Lower lobe of right lung (tissue), 2 donors: ENCODE measurements at places on chromosomes 11 and 22. TPM values are rescaled to one million over a fixed set of nuclear protein-coding genes. Genes with fewer than 3 reads are reported as not detected.

DNA sequence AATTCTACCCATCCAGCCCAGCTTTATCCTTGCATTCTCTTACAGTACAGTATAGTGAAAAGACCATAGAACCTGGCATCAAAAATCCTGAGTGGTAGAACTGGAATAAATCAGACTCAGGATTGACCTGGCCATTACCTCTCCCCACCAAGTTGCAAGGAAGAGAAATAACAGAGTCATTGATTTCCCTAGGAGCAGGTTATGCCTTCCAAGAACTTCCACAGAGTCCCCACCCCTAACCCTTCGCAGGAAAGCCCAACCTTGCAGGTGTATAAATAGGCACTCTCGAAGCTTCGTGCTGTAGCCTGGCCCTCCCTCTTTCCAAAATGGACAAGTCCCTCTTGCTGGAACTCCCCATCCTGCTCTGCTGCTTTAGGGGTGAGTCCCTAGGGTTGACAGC lies at the start of gene PATE1:
Gene PATE1 (plus strand): TSS at position 301 of the 400 bp plus-strand sequence. CDS start 26 bp downstream, at position 327.
- no peak for DNase-seq

UPK3A gene
- total RNA-seq: not detected

CHCHD10 gene
- 114 TPM for total RNA-seq

GRCh38 chr11:77140231-77140851 lies 12.3 kb downstream of the MYO7A start:
- DNase-seq: peak; percentile 37

RNASEH2C gene
- total RNA-seq: 44.4 TPM

GRCh38 chr11:86196913-86197312 lies 47.6 kb upstream of the EED start:
- no peak for DNase-seq

DNA sequence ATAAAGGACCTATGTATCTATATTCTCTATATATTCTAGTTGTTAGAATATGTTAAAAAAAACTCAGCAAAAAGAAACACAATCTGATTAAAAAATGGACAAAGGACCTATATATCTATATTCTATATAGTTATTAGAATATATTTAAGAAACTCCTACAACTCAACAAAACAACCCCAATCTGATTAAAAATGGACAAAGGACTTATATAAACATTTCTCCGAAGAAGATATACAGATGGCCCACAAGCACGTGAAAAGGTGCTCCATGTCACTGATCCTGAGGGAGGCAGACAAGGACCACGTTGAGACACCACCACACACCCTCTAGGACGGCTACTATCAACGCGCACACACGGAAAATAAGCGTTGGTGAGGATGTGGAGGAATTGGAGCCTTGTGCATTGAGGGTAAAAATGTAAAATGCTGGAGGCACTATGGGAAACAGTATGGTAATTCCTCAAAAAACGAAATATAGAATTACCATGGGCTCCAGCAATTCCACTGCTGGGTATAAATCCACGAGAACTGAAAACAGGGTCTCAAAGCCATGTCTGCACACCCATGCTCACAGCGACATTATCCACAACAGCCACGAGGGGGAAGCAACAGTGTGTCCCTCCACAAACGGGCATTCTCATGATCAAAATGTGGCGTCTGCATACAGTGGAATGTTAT lies 22.7 kb downstream of the YPEL1 start:
- DNase-seq: peak; percentile 63

GRCh38 chr11:61762798-61763197 lies 10.4 kb downstream of the MYRF start:
- DNase-seq: no peak

DNA sequence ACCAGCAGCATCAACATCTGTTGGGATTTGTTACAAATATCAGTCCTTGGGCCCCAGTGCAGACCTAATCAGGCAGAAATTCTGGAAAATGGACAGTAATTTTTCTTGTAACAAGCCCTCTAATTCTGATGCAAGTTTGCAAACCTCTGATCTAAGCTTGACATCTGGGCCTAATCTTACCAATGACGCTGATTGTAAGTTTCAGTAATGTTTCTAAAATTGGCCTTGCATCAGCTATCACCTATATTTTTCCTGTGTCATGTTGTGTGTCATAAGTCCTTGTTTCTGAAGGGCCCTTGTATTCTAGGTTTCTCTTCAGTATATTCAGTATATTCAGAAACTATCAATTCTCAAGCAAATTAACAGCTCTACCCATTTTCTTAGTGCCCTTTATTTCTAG lies 36.4 kb downstream of the ZNF215 start:
- no peak for DNase-seq

DNA sequence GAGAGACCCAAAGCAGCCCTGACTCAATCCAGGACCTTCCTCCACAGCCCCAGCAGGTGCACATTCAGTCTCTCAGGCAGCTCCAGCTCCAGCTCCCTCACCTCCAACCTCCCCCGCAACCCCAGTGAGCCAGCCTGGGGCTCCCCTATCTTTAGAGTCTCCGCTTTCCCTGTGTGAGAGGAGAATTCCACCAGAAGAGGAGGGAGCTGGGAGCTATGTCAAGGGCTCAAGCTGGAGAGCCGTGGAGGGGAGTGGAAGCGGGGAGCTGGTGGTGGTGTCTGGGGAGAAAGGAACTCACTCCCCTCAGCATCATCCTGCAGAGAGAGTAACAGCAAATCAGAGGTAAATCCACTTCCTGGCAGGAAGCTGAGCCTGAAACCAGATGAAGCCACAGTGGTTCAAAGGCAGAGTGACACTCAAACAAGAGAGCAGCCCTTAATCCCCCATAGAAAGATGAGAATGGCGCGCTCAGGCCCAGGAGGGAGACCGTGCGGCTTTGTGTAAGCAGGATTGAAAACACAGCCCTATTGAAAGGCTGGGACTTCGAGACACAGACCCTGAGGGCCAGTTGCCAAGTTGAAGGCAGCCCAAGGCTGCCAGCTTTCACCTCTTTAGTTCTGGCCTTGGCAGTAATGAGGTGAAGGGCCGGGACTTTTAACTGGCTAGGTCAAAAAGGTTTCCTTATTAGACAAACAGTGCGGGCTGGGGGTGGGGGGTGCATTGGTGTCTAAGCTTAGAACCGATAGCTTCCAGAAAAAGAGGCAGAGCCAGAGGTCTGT lies 21.4 kb upstream of the CDON start:
- DNase-seq: no peak

DNA sequence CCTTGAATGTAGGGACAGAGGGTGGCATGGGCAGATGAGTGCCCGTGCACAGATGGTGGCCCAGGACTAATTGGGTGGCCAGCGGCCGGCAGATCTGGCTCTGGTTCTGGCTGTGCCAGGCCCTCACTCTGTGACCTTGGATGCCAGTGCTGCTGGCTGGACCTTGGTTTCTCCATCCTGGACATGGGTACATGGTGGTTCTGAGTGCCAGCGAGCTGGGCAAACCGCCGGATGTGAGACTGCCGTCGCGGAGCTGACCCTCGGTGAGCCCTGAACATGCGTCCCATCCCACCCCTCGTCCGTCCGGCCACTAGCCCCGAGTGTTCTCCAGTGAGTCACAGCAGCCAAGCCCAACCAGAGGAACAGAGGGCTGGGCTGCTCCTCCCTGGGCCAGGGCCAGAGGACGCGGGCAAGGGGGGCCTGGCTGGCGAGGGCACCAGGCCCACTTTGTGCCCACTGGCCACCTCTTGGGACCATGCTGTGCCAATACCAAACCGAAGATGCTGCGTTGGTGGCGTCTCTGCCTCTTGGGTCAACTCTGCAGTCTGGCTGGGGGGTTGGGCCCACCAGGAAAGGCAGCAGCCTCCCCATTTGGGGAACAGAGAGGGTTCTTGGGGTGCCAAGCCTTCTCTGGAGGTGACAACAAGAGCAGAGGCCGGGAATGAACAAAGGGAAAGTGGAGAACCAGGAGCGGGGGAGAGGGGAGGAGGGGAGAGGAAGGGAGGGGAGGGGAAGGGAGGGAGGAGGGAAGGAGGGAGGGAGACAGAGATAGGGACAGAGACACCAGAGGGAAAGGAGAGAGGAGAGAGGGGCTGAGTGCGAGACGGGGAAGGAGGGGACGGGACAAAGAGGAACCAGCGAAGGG lies 10.7 kb downstream of the LSP1 start:
- DNase-seq: peak; percentile 79

DNA sequence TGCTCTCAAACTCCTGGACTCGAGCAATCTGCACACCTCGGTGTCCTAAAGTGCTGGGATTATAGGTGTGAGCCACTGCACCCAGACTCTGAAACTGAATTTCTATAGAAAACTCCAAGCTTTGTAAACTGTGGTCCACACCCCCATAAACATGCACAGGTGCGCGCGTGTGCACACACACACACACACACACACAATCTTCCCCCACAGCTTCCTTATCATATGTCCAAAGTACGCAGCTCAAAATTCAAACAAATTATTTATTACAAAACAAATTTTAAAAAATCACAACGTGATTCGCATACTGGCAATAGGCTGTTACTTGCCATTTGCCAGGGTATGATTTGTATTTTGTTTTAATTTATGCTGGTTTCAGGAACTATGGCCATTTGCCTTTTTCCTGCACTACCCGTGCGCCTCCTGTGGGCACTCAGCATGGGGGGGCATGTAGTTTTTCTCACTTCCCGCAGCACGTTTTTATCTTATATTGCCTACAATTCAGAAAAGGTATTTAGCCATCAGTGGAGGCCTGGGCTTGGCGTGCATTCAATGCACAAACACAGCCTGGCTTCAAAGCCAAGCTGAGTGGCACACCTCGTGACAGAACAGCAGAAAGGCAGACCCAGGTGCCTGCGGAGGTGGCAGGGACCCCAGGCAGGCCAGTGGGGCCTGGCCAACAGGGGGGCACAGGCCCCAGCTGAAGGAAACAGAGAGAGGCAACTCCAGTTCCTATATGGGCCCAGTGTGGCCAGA lies 10.8 kb upstream of the SNX32 start:
- DNase-seq: peak; percentile 48

DNA sequence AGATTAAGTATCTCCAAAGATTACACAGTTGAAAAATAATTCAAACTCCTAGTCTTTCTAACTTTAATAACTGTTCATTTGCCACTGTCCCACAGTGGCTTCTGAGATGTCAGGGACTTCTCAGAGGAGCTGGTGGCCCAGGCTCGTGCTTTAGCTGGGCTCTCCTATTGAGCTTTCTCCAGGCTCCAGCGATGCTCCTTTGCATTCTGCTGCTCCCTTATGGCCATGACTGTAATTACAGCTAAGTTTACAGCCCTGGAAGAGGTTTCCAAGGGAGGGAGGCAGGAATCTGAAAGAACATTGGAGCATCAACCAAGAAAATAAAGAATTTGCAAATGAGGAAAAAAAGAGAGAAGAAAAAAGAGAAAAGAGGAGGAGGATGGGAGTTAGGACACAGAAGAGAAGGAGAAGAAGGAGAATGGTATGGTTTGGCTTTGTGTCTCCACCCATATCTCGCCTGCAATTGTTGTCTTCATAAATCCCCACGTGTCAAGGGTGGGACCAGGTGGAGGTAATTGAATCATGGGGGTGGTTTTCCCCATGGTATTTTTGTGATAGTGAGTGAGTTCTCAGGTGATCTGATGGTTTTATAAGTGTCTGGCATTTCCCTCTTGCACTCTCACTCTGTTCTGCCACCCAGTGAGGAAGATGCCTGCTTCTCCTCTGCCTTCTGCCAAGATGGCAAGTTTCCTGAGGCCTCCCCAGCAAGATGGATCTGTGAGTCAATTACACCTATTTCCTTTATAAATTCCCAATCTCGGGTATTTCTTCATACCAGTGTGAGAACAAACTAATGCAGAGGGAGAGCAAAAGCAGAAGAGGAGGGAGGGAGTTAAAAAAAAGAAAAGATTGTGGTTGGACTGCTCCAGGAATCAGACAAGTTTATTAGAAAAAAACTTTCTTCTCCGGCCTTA lies 857.0 kb downstream of the KCNA4 start:
- DNase-seq: no peak

GRCh38 chr22:42561856-42562255 lies 8.1 kb downstream of the SERHL2 start:
- DNase-seq: no peak

NEAT1 gene
- 980 TPM for total RNA-seq

DNA sequence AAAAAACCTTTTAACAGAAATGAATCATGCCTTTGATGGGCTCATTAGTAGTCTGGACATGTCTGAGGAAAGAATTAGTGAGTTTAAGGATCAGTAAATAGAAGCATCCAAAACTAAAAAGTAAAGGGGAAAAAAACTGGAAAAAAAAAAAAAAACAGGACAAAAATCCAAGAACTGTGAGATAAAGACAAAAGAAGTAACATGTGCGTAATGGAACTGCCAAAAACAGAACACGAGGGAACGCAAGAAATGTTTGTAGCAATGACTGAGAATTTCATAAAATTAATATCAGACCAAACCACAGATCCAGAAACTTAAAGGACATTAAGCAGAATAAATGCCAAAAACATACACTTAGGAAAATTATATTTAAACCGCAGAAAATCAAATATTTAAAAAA lies 77.4 kb downstream of the MS4A13 start:
- DNase-seq: no peak

DNA sequence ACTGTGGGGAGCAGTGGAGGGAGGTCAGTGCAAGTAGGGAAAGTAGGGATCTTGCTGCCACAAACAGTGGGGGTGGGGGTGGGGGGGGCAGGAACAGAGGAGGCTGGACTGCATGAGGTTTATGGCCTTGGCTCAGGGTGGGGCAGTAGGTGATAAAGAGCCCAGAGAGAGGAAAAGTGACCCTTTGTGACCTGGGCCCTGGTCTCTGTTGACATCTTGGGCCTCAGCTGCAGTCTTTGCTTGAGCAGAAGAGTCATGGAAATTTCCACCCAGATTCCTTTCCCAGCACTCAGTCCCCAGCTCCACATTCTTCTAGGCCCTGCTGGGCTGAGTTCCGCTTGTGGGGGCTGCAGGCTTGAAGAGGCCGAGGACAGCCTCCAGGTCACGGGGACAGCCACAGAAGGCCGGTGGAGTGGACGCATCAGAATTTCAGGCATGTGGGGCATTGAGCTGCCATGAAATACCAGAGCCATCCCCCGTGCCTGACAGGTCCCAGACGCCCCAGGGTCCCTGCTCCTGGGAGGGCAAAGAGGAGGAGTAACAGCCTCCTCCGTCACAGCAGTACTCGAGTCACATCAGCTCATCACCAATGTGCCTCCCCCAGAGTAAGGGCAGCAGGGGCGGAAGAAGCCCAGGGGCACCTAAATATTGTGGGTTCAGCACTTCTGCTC lies 9.7 kb upstream of the MALAT1 start:
- no peak for DNase-seq

TECTA gene
- total RNA-seq: 0.59 TPM

DNA sequence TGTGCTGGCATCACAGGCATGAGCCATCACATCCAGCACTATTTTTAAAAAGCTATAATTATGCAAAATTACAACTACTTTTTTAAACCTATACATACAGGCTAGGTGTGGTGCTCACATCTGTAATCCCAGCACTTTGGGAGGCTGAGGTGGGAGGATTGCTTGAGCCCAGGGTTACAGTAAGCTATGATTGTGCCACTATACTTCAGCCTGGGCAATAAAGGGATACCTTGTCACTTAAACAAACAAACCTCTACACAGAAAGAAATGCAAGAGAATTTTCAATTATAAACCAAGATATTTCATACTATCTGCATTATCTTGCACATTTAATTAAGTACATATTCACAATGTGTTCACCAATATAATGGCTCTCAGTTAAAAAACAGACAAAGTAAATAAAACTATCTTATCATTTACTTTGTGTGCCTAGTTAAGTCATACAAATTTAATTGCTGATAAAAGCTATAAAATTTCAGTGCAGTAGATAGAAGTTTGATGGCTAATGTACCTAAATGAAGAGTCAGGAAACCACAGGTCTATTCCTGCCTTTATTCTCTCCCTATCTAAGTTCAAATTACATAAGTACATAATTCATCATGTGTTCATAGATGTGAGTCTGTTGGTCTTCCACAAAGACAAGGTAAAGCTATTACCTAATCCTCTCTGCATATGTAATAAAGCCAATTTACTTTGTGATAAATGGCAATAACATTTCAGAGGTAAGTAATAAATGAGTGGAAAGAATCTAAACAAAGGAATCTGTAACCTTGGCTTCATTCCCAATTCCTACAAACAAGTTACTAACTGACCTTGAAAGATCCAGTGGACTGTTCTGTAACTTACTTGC lies 9.0 kb upstream of the RDX start:
- no peak for DNase-seq

MDK gene
- total RNA-seq: 26.1 TPM
